ENCODE measurements at places on chromosomes 1 and 21.

GRCh38 chr1:247387565-247387964, 28.4 kb upstream of the NLRP3 start:
- DNase-seq: no peak

GRCh38 chr1:44924835-44925464, 61.4 kb downstream of the EIF2B3 start:
- DNase-seq: no peak

GRCh38 chr1:29800522-29800956, 564.2 kb downstream of the PTPRU start:
- DNase-seq: no peak

- DNase-seq: no peak
These were observed 9.7 kb downstream of the PLA2G2F start for GRCh38 chr1:20148571-20149500.

DNA sequence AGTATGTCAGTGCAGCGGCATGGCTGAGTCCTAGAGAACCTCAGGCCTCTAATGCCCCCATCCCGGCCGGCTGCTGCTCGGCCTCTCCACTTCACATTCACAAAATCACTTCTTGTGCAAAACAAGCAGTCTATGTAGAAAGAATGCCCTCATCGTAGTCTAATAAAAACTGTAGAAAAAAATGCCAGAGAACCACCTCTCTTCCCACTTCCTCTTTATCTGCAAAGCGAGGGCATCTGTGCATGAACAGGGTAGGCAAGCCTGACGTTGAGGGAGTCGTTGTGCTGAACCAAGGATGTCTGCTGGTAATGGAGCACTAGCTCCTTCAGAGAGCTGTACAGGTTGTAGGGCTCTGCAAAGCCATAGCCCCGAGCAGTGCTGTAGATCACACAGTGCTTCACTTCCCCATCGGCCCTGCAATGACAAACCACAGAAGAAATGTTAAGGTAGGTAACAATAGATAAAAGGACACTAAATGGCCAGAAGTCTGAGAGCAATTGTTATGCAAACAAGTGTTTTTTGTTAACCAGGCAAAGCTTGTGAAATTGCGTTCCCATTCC, 88.9 kb downstream of the PIK3R3 start:
- no peak for DNase-seq

GRCh38 chr1:31201931-31202360, 37.7 kb downstream of the NKAIN1 start:
- no peak for DNase-seq

DNA sequence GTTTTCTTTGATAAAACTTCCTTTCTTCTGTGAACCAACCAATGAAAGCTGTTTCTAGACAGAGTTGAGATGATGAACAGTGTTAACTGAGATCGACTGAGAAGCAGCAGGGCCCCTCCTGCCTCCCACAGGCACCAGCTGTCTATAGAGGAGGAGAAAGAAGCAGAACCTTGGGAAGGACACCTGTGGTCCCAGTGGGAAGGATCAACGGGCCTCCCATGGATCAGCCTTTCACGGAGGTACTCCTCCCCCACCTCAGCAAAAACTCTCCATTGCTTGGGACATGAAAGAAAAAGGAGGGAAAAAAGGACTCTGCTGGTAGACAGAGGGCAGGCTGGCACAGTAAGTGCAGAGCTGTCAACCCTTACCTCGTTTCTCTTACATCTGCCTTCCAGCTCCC, 40.5 kb downstream of the PLPPR5 start:
- no peak for DNase-seq

GRCh38 chr1:182041615-182042014, 19.9 kb downstream of the ZNF648 start:
- DNase-seq: no peak

DNA sequence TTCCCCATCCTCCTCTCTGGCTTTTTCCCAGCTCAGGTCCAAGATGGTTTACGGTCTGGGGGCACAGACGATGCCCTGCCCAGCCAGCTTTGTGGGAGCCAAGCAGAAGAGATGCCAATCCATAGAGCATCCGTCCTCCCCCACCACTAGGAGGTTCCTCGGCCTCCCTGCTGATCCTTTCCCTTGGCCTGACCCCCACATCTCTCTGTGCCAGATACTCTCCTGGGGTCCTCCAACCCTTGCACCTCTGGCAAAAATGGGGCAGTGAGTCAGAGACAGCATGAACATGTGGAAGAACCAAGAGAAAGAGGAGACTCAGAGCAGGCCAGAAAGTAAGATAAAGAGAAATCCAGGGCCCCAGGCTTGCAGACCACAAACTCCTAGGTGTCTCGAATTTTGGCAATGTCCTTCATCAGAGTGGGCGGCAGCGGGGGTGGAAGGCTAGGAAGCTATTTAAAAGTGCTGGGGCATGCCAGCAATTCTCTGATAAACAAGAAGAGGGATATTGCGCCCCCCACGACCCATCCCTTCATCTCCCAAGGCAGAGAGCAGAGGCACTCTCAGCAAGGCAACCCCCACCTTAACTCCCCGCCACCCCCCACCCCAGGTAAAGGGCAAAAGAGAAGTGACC, 11.4 kb downstream of the BLACAT1 start:
- DNase-seq: no peak

DNA sequence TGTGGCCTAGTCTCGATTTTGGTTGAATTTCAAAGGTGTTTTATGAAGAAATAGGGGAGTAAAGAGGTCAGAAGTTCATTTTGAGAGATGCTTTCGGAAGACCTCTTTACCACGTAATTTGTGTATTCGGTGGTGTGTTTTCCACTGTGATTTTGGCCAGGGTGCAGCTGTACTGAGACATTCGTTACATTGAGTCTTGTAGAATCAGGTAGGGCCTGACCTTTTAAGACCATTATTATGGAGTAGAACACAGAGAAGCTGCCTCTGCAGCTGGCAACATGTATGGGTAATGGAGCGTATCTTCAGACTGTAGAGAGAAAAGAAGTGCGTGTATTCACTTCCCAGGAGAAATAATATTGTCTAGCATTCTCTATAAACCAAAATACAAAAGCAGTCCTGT, 326.5 kb downstream of the PDE4B start:
- no peak for DNase-seq

DNA sequence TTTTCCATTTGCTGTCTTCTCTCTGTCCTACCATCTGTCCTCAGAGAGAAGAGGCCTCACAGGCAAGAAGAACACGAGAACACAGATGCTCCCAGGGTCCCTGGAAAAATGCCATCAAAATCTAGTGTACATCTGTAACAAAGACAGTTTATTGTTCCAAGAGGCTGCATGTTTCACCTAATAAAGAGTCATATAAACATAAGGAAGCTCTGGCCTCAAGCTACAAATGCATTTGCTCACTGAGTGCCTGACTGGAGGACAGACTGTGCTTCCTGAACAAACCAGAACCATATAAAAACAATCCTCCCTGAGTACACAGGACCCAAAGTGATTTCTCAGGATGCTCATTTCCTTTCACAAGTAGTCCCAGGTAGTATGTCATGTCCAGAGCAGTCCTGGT, 76.3 kb upstream of the SLC44A3 start:
- no peak for DNase-seq

DNA sequence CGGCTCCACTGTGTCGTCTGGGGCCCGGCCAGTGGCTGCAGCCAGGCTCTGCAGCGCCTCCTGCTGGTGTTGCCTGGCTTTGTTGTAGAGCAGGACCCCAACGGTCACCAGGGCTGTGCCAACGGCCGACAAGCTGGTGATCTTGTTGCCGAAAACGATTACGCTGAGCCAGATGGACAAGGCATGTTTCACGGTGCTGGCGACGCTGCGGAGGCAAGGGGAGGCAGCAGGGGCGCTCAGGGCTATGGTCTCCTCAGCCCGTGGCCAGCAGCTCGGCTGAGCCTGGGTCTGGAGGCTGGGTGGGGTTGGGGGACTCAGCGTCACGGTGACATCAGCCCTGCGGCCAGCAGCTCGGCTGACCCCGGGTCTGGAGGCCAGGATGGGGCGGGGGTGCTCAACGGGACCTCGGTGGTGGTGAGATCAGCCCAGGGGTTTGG, 7.0 kb upstream of the CDK11B start:
- DNase-seq: no peak

GRCh38 chr1:16175610-16176553, 20.0 kb upstream of the EPHA2 start:
- DNase-seq: no peak

DNA sequence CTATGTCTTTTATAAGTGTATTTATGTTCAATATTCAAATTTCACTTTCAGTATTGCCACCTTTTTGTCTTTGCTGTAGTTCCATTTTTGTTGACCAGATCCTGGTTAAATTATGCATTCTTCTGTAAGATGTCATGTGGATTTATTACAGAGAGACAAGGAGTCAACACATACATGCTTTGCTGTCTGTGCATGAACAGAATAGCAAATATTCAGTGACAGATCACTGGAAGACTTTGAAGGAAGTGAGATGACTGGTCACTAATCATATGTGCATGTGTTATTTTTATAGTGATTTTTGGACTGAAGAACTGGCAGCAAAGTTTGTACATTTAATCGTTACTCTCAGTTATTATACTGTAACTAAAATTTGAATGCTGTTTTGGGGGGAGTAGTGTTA, 117.2 kb downstream of the PLPPR5 start:
- DNase-seq: no peak

- no peak for DNase-seq
These were observed 120.7 kb upstream of the ZC3H11B start for GRCh38 chr1:219733511-219734174.
